ENCODE measurements at places on chromosomes 1 and 21. TPM values are rescaled to one million over a fixed set of nuclear protein-coding genes. Genes with fewer than 3 reads are reported as not detected.

DNA sequence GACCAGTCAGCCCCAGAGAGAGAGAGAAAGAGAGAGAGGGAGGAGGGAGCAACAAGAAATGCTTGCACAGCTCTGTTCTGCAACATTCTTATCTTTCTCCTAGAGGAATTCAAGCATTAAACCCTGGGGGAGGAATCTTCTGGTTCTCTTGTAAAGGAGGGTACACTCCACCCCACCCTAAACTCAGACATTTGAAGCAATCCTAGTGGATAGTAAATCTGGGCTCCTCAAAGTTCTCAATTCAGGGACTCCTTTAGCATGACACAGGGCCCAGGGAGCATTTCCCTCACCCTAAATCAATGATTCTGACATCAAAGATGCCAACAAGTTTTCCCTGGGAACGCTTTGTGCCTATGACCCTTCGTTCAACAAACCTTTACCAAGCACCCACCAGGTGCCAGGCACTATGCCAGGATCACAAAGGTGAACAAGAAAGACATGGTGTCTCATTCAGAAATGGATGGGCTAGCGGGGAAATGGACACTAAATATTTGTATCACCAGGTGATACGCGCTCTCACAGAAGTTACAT is 11.9 kb upstream of the CAPN2 start:
- no peak for DNase-seq

DNA sequence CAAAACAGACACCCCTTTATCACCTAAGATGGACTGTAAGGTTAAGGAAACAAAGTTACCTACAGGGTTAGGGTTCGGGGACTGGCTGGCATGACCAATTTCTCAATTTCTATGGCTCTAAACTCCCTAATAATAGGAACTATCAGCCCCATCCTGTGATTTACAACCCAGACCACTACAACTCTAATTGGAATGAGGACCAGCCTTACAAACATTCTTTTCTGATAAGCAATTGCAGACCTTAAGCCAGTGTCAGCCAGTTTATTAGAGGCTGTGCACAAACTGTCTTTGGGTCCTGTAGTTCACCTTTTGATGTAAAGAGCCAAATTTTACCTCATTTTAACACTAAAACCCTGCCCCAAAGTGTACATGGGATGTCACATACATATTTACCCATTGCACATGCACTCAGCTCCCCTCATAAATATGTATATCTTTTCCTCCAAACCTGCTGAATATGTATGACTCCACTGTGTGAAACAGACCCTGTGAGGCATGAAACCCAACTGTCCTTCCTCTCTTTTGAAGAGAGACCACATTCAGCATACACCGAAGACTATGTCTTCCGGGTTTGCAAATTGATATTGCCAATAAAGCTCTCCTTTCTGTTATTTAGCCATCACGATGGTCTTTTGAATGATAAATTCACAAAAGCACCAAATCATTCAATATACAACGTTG is 7.3 kb upstream of the APP start:
- no peak for DNase-seq

Gene PGLYRP3
- polyA plus RNA-seq, result not detected

Gene TARS2
- 20.6 TPM for polyA plus RNA-seq

- DNase-seq, result no peak
Observed at GRCh38 chr21:14713109-14713508, 167.0 kb upstream of the SAMSN1 start.

DNA sequence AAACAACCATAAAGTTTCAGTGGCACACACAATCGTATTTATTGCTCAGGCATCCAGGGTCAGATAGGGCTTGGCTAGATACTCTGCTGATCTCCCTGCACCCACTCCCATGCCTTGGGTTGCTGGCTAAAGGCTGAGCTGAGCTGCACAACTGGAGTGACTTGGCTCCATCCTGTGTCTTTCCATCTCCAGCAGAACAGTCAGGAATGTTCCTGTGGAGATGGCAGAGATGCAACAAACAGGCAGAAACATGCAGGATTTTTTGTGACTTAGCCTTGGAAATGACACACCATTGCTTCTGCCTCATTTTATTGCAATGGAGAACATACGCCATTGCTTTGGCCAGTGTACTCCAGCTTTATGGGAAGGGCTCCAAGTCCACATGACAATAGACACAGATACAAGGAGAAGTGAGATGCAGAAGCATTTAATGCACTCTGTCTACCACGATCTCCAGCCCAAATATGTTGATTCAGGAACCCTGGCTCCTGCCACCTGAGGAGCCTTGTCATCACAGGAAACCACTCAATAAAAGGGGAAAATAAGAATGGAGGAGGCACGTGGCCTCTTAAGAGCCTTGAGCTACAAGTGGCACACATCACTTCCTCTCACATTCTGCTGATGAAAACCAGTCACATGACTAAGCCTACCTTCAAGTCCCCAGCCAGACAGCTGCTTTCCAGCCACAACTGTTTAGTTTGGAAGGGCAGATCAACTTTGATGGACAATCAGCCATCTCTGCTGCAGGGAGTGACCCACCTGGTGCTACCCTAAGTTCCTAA is 10.1 kb upstream of the GUCA2B start:
- DNase-seq, result no peak

Gene S100A7A
- polyA plus RNA-seq, result not detected

Gene SPRR5
- not detected for polyA plus RNA-seq

GRCh38 chr21:31405604-31406003 is 61.5 kb upstream of the TIAM1 start:
- no peak for DNase-seq

Gene PADI4
- 0.96 TPM for polyA plus RNA-seq

DNA sequence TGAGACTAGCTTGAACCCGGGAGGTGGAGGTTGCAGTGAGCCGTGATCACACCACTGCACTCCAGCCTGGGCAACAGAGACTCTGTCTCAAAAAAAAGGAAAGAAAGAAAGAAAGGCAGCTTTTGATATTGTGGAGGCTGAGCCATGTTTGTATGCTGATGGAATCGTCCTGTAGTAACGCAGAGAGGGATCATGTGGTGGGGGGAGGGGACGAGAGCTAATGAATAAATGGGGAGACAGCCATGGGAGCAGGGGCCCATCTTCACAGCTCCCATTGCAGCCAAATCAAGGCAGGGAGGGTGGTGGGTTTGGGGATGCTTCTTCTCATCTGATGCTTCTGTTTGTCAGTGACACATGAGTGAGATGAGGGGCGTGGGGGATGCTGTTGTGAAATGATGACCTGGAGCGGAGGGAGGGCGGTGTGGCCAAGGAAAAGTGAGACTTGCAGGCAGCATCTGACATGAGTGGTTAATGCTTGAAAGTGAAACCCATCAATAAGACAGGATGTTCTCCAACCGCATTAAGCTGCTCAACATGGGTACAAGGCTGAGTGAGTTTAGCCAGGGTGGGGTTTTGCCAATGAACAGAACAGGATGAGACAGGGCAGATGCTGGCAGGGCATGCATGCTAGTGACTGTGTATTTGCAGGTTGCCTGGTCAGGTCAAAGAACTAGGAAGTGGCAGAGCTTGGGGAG is 16.7 kb downstream of the SPATA21 start:
- DNase-seq, result no peak

GRCh38 chr21:42593007-42593814 is 60.2 kb upstream of the PDE9A start:
- no peak for DNase-seq

- no peak for DNase-seq
Observed at GRCh38 chr1:87154384-87154783, 174.3 kb upstream of the LMO4 start.

DNA sequence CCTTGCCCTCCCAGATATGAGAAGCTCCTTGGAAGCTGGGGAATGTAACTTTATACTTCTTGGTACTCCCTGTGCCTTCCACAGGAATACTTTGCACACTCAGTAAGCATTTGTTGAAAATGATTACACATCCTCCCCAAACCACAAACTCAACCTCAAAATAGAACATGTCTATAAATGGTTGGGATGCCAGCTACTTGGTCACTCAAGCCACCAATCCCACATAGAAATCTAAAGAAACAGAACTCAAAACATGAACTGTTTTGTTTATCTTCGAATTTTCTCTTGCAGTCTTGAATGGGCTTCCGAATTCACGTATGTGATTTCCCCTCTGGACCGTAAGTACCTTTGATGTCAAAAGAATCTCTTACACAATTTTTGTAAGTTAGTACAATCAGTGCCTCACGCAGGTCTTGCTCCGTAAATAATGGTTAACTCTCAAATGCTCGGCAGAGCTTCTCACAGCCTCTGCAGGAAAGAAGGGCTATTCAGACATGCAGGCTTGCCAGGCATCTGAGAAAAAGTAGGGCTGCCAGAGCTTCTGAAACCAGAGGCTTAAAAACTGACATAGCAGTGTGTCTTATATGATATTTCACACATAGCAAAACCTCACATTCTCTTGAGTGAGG is 26.9 kb downstream of the SORT1 start:
- DNase-seq, result no peak

DNA sequence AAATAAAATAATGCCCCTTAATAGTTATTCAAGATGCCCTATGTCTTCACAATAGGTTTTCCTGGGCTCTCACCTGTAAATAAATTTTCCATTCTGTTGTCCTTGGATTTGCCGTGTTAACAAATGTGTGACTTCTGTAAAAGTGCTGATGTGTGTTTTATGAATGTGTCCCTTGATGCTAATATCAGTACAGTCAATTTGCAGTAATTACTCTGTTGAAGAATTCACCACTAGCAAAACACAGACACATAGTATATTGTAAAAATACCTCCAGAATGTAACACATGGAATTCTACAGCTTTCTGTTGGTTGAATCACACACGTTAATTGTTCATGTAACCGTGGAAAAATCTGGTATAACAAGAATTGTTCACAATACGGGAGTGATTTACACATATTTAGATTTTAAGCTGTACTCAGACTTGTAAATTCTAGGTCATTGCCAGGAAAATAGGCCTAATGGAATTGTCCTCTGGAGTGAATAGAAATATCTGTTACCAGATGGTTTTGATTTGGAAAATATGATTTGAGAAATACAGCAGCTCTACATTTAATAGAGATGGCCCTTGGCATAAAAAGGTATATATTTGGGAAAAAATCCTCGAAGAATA is 36.7 kb upstream of the KCNK2 start:
- no peak for DNase-seq

DNA sequence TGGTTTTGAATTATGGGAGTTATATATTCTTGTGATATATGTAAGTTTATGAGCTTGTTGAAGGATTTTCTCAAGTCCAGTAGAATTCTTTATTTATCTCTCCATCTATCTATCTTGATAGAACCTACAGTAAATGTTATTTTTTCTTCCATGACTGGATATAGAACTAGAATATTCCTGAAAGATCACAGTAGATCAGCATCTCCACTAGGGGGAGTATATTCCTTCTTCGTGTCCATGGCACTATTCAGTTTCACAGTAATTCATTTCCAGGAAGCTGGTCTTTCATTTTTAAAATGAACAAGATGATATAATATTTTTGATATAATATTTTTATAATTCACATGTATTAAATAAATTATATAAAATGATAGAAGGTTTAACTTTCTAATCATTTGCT is 18.8 kb downstream of the TMPRSS15 start:
- DNase-seq, result no peak

GRCh38 chr1:206713070-206713469 is 28.4 kb downstream of the MAPKAPK2 start:
- DNase-seq, result no peak

DNA sequence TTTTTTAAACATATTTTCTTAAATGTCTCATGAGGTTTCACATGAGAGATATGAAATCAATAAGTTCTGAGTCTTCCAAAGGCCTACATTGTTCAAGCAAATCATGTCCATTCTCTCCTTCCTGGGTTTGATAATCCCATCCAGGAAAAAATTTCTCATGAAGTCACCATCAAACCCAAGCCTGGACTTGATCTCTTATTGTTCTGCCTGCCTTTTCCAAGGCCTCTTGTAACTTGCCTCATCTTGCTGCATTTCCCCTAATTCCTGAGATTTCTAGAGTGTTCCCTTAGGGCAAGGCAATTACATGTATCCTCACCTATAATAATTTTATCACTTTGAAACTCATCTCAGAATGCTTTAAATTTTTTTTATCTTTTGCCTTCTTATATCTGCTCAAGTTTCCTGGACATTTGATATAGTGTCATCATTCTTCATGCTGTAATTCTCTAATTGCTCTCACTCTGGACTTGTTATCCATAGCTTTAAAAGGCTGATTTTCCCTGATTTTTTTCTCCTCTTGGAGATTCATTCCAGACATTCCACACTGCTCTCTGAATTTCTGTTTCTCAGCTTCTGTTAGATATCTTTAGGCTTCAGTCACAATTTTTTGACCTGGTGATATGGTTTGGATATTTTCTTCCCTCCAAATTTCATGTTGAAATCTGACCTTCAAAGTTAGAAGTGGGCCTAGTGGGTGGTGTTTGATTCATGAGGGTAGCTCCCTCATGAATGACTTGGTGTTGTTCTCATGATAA is 126.4 kb downstream of the LRRC7 start:
- DNase-seq, result no peak

GRCh38 chr1:176199707-176200106 is 7.4 kb downstream of the COP1 start:
- no peak for DNase-seq

- no peak for DNase-seq
Observed at GRCh38 chr1:41739061-41739955, 179.4 kb downstream of the HIVEP3 start.

Gene NR5A2
- polyA plus RNA-seq, result 1.7 TPM

Gene DDR2
- polyA plus RNA-seq, result 37.6 TPM

DNA sequence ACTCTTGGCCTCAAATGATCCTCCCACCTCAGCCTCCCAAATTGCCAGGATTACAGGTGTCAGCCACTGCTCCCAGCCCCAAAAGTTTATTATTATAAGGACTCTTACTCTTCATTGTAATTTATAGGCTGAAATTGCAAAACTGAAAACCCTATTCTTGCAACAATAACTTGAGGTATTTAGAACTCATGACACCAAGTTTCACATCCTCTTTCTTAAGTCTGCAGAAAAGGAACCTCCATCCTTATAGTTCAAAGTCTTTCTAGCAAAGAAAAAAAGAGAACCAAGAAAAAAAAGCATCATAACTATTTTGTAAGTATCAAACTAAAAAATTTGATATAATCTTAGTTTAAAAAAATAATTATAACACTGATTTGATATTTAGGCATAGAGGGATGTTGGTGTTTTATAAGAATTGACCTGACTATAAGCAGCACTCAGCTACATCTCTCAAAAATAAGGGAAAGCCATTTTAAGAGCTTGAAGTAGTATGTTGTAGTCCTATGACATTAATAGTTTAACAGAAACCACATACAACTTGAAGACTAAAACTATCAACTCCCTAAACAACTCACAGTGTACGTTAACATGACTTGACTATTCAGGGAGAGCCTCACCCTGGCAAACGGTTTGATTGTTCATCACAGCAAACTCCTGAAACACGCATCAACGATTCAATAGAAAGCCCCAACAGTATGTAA is 122.4 kb downstream of the AKT3 start:
- no peak for DNase-seq
